ENCODE measurements at places on chromosomes 2 and 18.

DNA sequence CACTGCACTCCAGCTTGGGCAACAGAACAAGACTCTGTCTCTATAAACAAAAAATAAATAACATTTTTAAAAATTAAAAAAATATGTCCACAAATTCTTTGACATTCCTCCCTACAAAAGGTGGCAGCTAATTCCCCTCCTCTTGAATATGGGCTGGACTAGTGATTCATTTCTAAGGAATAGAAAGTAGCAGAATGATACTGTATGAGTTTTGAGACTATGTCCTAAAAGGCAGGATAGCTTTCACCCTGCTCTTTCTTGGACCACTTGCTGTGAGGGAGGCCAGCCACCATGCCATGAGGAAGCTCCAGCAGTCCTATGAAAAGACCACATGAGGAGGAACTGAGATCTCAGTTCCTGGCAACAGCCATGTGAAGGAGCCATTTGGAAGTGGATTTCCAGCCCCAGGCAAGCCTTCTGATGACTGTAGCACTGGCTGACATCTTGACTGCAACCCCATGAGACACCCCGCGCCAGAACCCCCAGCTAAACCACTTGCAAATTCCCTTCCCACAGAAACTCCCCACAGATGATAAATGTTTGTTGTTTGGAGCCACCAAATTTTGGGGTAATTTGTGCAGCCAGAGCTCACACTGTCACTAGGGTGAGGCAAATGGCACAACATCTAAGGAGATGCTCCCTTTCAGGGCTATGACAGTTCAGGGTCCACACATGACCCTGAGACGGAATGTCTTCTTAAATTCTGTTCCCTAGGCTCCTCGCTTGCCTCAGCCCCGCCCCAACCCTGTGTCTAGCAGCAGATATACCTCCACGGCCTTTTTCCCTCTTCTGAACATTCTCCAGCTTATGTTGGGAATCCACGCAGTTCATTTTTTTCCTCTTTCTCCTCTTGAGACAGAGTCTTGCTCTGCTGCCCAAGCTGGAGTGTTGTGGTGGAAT is 17.1 kb upstream of the ATOH8 start:
- DNase-seq, result no peak

DNA sequence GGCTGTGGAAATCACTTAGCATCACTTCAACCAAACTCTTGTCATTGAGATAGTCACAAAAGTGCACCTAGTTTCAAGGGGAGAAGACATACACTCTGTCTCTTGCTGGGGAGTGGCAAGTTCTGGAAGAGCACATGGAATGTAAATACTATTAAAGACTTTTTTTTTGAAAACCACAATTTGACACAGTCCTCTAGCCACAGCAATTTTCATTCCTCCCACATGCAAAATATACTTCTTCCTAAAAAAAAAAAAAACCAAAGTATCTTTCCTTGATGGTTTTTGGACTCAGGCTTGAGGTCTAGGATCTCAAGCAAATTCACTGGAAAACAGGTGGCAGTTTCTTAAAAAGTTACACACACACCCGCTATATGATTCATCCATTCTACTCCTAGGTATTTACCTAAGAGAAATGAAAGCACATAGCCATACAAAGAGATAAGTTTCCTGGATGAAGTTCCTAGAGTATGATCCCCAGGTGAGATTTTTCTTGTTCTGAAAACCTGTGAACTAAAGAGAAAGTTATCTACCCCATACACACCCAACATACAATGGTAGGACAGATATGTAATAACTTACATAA is 295.8 kb downstream of the SP3 start:
- DNase-seq, result no peak

DNA sequence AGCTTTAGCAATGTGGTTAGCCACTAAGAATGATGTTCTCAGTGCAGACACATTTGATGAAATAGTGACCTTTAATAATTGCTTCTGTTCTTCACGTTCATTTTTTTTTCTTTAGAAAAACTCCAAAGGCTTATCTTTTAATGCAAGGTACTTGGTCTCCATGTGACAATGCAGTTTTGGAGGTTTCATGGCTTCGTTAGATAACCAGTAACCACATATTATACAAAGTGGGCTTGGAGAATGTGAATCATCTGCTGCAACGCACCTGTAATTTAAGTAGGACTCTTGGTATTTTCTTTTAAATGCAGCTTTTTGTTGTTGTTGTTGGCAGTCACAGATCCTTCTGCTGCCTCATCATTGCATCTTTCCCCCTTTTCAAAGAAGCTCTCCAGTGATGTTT is 1606.3 kb downstream of the SUCLG1 start:
- DNase-seq, result no peak

DNA sequence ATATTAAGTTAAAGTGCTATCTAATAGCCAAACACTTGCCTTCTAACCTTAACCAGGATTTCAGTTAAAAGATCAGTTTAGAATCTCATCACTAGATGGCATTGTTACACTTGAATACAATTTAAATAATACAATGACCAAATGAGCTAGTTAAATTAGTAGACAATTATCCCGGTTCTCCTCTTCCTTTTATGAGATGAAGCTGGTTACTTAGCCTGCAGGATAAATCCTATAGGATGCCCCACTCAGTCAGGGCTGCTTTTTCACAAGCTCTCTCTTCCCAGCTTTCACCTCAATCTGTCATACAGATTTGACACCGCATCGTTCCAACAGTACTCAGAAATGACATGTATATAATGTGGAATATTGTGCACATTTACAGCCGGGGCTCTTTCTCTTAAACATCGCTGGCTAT is 678.8 kb downstream of the KCNJ3 start:
- DNase-seq, result no peak

DNA sequence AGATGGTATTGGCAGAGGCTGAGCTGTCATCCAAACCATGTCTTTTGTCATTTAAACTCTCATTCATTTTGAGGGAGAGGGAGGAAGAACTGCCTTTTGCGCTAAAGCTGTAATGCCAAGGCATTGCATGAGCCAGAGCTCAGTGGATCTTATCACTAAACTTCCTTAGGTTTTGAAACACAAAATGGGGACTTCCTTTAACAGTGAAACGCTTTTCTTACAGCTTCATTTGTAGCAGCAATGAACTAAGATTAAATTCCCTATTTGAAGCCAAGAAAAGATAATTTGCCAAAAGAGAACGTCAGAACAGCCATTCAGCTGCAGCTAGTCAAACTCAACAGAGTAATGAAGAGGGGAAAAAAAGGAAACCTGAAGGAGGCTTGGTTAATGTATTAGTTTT is 143.5 kb upstream of the MMADHC start:
- no peak for DNase-seq
